Activated naive CD8-positive, alpha-beta T cell treated with anti-CD3 and anti-CD28 coated beads, Interleukin-2, amount 10 ng/mL, durations not matched to agents 7 days and 5 days (primary cell): ENCODE measurements at places on chromosomes 7 and 10.

DNA sequence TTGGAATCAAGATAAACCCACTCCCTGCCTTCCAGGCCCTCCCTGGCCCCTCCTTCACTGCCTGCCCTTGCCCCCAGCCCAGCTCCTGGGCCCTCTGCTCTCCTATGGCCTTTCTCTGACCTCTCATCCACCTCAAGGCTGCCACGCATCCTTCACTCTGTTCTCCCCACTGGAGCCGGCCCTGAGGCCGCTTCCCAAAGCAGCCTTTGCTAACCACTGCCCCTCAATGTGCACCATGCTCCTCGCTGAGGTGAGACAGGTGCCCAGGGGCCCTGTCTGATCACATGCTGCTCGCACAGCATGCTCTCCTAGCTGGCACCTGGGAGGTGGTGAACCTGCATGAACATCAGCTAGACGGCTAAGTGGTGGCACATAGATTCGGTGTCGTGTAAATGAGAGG is 138.5 kb upstream of the RET start:
- DNase-seq, result no peak

- no peak for DNase-seq
Measured at GRCh38 chr10:30227481-30227880, 121.6 kb downstream of the MTPAP start.

DNA sequence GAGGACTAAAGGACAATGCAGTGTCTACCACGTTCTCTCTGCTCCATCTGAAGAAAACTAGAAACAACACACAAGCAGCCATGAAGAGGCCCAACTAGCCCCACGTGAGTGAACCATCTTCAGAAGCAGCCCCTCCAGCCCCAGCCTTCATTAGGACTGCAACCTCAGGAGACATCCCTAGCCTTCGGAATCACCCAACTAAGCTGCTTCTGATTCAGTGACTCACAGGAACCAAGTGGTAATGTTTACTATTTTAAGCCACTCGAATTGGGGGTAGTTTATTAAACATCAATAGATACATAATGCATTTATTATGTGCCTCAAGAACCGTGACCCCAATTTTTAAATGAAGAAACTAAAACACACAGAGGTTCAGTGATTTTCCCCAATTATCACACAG is 22.6 kb downstream of the ARHGAP12 start:
- DNase-seq, result no peak

- DNase-seq, result no peak
Measured at GRCh38 chr10:69747179-69747578, 54.5 kb upstream of the COL13A1 start.

DNA sequence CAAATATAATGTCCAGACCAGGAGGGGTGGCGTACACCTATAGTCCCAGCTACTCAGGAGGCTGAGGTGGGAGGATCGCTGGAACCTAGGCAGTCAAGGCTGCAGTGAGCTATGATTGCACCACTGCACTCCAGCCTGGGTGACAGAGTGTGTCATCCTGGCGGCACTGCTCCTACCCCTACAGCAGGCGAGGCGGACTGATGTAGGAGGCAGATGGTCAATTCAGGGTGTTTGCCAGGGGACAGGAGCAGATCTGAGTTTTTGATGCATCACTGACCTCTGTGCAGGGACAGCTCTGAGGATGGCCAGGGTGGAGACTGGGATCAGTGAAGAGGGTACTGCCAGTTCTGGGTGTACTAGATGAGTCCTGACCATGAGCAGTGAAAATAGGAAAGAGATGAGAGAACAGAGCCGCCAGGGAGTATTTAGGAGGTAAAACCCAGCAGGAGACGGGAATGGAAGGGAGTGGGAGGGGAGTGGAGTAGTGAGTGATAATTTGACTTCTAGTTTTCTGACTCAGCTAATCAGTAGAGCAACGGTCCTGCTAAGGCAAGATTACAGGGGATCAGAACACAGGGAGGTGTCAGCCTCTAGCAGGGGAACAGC is 75.3 kb downstream of the HIP1 start:
- no peak for DNase-seq

DNA sequence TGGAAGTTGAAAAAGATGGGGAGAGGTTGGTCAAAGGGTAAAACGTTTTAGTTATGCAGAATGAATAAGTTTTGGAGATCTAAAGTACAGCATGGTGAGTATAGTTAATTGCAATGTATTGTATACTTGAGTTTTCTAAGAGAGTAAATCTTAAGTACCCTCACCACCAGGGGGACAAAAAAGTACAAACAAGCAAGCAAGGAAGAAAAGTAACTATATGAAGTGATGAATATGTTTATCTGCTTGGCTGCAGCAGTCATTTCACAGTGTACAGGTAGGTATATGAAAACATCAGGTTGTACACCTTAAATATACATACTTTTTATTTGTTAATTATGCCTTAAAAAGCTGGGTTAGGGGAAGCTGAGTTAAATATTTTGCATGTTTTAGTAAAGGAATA is 157.3 kb downstream of the PCLO start:
- DNase-seq, result no peak

- no peak for DNase-seq
Measured at GRCh38 chr7:19373334-19373733, 228.1 kb upstream of the FERD3L start.

GRCh38 chr7:39678930-39679709 is 55.7 kb downstream of the RALA start:
- no peak for DNase-seq

- no peak for DNase-seq
Measured at GRCh38 chr10:126917975-126918908, 13.0 kb downstream of the DOCK1 start.

- no peak for DNase-seq
Measured at GRCh38 chr7:107274506-107274905, 105.7 kb downstream of the HBP1 start.

GRCh38 chr7:112986256-112987031 is 100.2 kb downstream of the GPR85 start:
- no peak for DNase-seq
